ENCODE measurements at places on chromosomes 16 and 17.

- no peak for DNase-seq
These were observed 56.8 kb downstream of the NQO1 start for GRCh38 chr16:69669577-69669976.

GRCh38 chr16:12685806-12686205 lies 117.9 kb downstream of the CPPED1 start:
- no peak for DNase-seq

DNA sequence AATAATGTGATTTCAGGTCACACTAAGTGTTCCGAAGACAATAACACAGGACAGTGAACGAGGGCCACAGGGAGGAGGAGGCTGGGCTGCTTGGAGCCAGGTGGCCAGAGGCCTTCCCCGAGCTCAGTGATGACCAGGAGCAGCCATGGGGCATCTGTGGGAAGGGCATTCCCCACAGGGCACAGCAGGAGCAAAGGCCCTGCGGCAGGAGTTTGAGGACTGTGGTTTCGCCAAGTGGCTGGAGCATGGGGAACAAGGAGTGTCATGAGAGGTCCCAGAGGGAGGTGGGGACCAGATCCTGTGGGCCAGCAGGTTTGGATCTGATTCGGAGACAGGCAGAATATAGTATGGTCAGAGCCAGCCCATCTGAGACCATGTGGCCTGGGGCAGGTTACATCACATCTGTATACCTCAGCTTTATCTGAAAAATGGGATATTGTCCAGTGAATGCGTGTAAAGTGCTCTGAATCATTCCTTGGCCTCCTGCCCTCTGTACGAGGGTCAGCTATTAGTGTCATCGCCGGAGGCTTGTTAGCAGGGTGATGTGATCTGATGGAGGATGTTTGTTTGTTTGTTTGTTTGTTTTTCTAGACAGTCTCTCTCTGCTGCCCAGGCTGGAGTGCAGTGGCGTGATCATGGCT lies 176.8 kb downstream of the KATNIP start:
- no peak for DNase-seq

- DNase-seq = no peak
These were observed 10.5 kb downstream of the PIK3R6 start for GRCh38 chr17:8856869-8857575.

GRCh38 chr17:80544655-80545498 lies at the start of gene RPTOR:
Gene RPTOR (plus strand): TSS chr17:80544838. CDS start chr17:80545630, 792 bp downstream.
- DNase-seq = peak; percentile 84

DNA sequence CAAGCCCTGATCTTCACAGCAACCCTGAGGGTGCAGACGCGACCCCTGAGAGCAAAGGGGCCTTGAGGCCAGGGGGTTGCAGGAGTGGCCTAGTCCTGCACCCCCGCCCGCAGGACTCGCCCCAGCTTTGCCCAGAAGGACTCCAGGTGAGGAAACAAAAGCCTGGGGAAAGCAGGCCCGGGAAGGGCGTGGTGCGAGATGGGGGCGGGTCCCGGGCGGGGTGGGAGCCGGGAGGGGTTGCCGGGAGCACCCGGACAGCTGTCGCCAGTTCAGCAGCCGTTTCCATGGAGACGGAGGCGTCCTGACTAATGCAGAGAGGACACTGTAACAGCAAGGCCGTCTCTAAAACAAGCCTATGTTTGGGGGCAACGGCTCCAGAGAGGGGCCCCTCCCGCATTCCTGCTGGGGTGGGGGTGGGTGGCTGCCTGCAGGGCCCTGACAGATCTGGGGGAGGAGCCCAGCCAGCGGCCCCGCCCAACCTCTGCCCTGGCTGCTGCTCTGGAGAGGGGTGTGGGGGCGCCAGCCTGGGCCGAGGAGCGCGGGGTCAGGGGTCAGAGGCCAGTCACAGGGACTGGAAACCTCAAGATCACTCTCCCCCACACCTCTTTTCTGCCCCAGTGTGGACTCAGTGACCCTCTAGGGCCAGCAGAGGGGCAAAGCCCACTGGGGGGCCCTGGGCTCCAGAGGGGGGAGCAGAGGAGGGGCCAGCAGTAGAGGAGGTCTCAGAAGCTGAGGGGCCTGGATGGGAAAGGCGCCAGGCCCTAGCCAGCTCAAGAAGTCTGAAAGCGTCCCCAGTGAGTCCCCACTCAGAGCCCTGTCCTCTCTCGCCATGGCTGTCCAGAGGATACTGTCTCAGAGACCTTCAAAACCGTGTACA lies 3.1 kb upstream of the TPPP3 start:
- DNase-seq = no peak

- no peak for DNase-seq
These were observed 76.9 kb downstream of the ARHGAP44 start for GRCh38 chr17:12866244-12866643.

DNA sequence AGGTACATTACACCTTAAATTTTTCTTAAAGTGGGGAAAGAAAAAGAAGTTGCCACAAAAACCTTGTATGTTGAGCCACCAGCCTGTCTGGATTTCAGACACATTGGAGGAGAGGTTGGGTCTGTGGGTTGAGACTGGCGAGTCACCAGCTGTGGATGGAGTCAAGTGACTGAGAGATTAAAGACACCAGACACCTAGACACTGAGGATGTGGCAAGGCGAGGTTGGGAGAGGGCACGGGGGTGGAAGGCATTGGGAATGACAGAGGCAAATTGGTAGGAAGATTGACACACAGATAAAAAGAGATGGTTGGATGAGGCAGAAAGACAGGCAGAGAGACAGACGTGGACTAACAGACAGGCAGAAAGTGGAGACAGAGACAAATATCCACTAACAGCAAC lies 49.6 kb downstream of the KCNJ12 start:
- no peak for DNase-seq

DNA sequence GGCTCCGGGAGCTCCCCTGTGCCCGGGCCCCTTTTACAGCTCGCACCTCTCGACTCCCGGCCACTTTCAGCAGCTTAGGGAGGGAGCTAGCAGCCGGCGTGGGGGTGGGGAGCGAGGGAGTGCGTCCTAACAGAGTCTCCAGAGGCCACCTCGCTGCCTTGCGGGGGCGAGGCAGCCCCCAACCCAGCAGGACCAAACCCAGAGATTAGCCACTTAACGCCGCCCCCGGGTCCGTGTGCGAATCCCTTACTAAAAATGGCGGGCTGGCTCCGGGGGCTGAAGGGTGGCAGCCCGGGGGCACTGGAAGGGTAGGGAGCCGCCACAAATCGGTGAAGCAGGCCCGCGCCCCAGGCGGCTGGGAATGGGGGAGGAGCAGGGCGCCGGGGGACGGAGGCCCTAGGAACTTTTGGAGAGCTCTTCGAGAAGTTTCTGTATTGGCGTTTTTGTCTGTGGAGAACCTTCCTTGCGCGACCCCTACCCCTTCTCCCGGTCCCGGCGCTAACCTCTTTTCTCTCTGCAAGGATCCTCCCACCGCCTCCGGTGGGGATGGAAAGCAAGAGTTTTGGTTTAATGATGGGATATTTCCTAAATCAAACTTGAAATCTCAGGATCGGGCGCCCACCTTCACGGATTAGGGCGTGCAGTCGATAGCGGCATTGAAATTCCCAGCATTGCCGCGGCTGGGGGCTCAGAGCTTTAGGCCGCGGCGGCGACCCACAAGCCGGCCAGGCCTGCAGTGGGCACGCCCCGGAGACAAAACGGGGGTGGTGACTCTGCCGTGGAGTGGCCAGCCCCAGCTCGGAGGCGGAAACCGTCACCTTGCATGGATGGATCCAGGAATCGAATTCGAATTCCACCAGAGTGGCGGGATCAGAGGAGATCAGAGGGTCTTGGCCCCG lies 793 bp upstream of the IRX3 start:
- DNase-seq = no peak

GRCh38 chr17:66300956-66301355 lies 1.5 kb upstream of the PRKCA start:
- DNase-seq = no peak

- no peak for DNase-seq
These were observed 47.2 kb downstream of the GPRC5B start for GRCh38 chr16:19837331-19837980.

- no peak for DNase-seq
These were observed 143.9 kb upstream of the C17orf78 start for GRCh38 chr17:37231887-37232286.

GRCh38 chr16:24522751-24523150 lies 16.6 kb upstream of the RBBP6 start:
- DNase-seq = no peak

DNA sequence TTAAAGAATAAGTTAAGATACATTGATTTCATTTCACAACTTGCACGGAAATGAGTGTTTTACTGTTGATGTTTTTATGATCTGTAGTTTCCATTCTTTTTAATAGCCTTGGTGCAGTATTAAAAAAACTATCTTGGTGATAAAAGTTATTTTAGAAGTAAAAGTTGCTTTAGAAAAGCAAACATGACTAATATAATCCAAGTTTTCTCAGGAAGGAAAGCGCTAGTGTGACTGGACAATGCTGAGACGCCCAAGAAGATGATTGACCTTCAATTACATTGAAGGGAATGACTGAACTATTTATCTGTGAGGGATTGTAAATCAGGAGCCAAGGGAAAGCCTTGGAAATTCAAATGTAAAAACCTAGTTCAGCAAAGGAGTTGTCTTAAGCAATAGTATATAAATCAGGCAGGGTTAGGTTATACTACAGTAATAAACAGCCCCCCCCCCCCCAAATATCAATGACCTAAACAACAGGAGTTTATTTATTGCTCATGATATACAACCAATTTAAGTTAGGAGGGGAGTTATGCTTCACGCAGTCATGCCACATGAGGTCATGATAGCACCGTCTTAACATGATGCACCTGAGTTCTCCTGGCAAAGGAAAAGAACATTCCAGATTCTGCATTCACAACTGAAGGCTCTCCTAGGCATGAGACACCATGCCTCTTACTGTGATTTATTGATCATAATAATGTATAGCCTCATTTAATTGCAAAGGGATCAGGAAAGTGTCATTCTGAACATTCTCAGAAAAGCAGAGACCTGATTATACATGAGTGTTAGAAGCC lies 443.8 kb downstream of the CDH13 start:
- DNase-seq = no peak

- DNase-seq = no peak
These were observed 963.1 kb upstream of the GOT2 start for GRCh38 chr16:59697236-59697635.

DNA sequence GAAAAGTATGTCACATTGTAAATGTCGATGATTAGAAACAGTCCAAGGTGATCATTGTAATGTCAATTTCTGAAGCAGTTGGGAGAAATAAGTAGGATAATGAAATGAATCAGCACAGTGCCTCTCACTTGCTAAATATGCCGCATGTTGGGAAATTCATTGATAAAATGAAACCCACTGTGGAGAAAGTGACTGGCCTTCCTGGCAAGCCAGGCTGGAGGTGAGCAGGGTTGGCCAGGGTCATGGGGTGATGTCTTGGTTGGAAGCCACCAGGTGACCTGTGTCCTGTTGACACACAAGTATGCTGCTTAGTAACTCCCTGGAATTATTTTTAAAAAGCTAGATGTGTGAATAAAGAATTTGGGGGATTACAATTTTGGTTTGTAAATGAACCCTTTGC lies 14.9 kb upstream of the WNT9B start:
- no peak for DNase-seq

DNA sequence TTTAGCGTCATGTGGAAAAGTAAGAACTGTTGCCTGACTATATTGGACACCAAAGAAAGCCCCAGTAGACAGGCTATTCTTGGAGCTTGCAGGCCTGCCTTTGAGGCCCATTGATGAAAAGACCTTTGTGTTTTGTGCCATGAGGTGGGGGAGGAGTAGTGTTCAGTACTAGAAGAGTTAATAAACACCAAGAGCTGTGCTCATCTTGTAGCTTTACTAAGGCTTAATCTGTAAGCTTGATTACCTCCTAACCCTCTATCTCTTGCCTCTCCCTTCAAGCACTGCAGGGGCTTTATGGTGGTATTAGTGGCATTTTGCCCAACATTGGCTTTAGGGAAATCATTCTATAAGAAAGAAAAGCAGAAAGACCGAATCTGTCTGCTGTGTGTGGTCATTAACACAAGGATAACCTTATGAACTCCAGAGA lies 220.2 kb upstream of the TBX2 start:
- DNase-seq = no peak

DNA sequence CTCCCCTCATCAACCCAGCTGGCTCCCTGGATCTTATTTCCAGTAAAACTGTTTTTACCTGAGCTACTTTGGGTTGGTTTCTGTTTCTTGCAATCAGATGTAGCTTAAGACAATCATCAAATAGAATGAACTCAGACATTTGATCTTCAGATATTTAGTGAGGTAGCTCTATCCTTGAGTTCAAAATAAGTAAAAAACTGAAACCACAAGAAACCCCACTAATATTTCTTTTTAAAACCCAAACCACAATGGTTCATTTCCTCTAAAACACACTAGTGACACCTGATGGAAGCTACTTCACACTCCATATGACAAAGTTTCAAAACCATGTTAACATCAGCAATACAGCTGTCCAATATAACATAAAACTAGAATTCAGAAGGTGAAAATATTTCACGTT lies 37.8 kb downstream of the CACNG1 start:
- no peak for DNase-seq

- DNase-seq = no peak
These were observed 244.0 kb downstream of the TMEM114 start for GRCh38 chr16:8346294-8346693.

GRCh38 chr16:53822936-53823529 lies 119.1 kb downstream of the FTO start:
- DNase-seq = no peak

GRCh38 chr17:55794725-55795482 lies 44.1 kb downstream of the PCTP start:
- DNase-seq = no peak

- no peak for DNase-seq
These were observed 8.0 kb upstream of the SPNS2 start for GRCh38 chr17:4490637-4491061.

GRCh38 chr16:54123766-54124165 lies 162.8 kb downstream of the IRX3 start:
- DNase-seq = no peak

- DNase-seq = no peak
These were observed 34.8 kb downstream of the SYCE1L start for GRCh38 chr16:77233799-77234519.

GRCh38 chr17:56832446-56832845 lies 1.3 kb downstream of the C17orf67 start:
- DNase-seq = no peak

DNA sequence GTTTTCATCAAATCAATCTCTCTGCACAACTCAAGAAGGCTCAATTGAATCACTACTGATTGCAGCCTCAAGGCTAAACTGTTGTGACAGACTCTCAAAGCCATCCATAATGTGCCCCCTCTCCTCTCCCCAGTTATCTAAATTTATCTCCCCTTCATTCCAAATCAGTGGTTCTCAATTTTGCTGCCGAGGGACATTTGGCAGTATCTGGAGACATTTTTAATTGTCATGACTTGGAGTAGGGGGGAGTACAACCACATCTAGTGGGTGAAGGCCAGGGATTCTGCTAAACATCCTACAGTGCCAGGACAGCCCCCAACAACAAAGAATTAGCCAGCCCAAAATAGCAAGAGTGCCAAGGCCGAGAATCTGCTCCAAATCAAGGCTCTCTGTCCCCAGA lies 9.1 kb downstream of the USP31 start:
- no peak for DNase-seq

GRCh38 chr17:57962279-57963148 lies 7.3 kb upstream of the CUEDC1 start:
- no peak for DNase-seq

DNA sequence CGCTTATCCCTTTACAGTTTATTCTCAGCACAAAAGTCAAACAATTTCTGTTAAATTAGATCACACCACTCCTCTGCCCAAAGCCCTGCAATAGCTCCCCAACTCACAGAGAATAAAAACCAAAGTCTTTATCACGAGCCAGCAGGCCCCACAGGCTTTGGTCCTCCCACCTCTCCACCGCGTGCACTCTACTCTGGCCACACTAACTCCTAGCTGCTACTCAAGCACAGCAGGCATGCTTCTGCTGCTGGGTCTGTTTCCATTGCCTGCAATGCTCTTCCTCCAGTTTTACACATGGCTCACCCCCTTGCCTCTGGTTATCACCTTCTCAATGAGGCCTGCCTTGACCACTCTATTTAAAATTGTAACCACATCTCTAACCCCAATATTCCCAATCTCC lies 27.6 kb downstream of the HELZ start:
- DNase-seq = no peak

All from stimulated activated CD4-positive, alpha-beta T cell treated with anti-CD3 and anti-CD28 coated beads, Interleukin-1b, Interleukin-23, amount 100 ng/mL, for 4 hours (primary cell).